ENCODE measurements at places on chromosomes 7 and 10.
A peak's percentile ranks its signal among the peaks of the same experiment; 100 is the strongest.

DNA sequence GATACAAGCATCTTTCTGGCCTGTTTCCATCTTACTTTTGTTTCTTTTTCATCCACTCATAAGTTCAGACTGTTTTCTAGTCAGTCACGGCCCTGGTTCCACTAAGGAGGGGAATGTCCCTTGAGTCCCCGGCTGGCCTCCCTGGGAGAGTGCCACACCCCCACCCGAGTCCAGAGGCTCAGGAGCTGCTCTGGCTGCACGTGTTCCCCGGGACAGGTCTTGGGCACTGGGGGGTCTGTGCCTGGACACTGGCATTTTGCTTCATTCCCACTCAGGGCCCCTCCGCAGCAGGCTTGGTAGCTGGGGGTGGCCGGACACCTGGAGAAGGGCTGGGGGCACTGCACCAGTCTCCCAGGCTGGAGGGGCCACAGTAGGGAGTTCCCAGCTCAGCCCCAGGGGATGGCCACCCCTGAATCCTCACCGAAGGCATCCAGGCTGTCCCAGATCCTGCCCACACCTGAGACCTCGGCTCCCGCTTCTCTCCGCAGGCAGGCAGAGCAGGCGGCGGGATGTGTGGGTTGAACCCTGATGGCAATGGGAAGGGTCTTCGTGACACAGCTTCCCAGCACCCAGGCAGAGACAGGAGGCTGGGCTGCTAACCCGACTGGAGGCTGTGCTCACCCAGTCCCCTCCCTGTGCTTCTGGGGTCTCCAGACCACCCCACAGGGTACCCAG lies 92.3 kb downstream of the BMS1 start:
- DNase-seq: no peak

DNA sequence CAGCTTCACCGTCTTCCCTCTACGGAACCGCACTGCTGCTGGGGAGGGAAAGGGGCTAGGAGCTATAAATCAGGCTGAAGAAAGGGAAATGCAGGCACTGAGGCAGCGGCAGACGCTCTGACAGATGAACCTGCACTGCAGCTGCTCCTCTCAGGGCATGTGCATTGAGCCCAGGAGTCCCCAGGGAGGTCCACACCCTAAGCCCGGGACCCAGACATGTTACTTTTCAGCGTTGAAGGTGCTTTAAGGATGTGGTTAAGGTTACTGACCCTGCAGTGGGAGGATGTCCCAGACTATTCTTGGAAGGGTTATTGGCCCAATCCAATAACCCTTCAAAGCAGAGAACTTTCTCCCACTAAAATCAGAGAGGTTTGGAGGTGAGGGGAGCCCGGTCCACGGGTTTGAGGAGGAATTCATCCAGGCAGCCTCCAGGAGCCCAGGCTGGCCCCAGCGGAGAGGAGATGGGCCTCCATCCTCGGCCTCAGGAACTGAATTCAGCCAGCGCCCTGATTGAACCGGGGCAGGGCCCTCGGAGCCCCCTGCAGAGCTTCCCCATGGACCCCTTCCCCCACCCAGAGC lies 75.4 kb downstream of the ADARB2 start:
- DNase-seq: no peak

DNA sequence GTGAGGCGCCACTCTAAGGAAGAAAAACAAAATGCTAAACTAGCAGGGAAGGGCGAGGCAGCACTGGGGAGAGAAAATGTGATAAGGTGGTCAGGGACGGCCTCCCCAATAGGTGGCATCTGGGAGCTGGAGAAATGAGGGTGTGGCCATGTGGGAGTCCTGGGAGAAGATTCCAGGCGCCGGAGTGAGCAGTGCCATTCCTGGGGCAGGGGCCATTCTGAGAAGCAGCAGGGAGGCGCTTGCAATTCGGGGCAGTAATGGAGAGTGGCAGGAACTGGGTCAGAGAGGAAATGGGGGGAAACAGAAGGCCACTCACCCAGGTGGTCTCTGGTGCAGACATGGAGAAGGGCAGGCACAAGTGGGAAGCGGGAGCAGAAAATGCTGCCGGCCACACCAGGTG lies 61.8 kb upstream of the LRRC18 start:
- no peak for DNase-seq

DNA sequence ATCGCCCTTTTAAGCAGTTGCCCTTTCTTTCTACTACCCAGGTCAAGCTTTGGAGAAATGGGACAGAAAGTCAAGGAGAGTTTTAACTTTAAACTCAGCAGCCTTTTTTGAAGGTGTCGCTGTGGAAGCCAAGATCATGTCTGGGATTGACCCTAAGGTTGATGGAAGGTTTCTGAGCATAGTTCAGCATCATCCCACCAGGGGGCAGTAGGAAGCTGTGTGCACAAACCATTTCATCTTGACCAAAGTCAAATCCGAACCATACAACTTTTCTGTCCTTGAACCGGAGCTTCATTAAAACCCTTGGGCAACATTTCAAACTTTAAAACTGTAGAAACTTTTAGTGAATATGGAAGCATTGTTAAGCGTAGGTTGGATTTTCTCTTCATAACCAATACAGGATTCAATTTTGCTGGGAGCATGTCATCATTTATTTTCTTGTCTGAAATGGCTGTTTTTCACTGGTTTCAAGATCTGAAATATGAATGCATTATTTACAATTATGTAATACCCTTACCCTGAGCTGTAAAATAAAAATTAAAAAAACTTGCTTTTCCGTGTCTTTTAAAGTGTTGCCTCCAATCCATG lies 214.4 kb upstream of the KIAA1217 start:
- DNase-seq: peak; percentile 3

GRCh38 chr7:143458263-143458662 lies 15.0 kb downstream of the TAS2R60 start:
- no peak for DNase-seq

GRCh38 chr10:112126901-112127300 lies 56.7 kb downstream of the GPAM start:
- no peak for DNase-seq

DNA sequence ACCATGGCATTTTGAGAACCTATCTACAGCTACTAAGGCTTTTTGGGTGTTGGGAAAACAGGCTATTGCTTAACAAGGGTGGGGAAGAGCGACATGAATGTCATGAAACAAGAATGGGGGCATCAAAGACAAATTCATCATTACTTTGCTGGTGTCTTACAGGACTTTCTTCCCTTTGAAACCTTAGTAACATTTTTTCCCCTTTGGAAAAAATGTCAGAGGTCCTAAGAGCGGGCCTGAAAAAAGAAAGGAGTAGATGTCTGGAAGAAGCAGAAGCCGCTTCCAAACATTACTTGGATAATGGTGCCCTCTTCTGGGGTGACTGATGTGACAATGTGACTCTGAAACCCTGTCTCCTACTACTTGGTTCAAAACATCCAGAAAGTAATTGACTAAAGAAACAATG lies 3.8 kb upstream of the DDX50 start:
- peak; percentile 12 for DNase-seq

GRCh38 chr10:89242345-89242684 lies 9.3 kb downstream of the LIPA start:
- no peak for DNase-seq

- no peak for DNase-seq
Observed at GRCh38 chr7:2710286-2710655, 22.3 kb downstream of the AMZ1 start.

DNA sequence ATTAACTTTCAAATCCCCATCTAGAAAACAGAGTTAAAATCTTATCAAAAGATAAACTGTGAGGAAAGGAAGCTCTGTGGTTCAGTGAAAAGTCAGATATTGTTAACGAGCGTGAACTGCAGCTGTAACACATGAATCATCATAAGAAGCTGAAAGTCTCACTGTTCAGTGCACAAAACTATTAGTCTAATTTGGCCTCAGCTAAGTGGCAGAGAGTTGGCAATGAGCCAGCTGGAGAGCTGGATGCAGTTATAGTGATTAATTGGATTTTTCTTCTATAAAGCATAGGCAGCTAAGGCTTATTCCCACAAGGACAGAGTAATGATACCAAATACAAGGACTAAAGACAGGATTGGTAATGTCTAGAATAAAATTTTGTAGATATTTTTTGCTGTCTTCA lies 101.1 kb upstream of the ABCB5 start:
- no peak for DNase-seq

DNA sequence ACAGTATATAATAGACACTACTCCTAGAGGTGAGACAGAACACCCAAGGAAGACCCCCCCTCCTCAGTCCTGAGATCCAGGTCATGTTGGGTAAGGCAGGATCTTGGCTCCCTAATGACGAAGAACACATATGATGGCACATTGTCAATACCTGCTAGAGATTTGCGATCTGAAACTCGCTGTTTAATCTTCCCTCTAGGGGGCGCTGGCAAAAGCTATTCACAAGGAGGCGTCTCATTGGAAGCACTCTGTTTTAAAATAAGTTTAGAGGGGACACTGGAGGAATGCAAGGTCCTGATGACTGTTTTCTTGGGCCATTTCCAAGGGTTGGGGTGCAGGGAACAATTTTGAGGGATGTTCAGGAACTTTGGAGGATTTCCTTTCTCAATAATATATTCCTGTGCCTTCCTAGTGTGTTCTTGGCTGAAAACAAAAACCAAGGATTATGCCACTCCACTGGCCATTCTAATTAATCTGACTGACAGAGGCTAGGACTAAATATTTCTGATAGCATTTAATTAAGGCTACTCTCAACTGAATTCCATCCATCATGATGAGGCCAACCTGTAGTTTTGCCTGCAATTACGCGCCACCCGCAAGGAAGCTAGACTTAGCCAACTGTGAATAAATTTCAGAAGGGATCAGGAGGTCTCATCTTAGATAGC lies 1013.8 kb upstream of the MBL2 start:
- DNase-seq: no peak

- DNase-seq: no peak
Observed at GRCh38 chr7:93062599-93062998, 55.2 kb downstream of the SAMD9 start.

GRCh38 chr10:1788401-1788800 lies 51.1 kb upstream of the ADARB2 start:
- DNase-seq: no peak

DNA sequence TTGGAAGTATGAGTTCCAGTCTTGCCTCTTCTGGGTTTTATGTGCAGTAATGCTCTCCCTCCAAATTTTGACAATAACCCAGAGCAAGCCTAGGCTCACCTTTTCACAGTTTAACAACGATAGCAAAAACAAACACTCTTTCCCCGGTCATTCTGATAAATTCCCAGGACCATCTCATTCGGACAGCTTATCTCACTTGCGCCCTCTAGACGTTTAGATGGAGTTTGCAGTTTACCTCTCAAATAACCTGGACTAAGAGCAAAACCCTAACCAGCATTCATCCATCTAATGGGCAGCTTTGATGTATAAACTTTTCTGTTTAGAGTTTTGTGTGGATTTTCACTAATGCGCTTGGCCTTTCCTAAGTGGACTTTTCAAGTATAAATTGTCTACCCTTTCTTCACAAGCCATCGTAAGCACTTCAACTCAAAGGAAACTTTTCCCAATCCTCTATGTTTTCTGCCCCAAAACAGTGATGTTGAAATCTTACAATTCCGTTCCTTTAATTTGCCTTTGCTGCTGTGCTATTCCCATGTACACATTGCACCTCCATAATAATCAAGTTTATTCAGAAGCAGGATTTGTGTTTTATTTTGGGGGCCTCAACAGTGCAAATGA lies 114.9 kb downstream of the HDAC9 start:
- no peak for DNase-seq

- no peak for DNase-seq
Observed at GRCh38 chr7:54995610-54996363, 23.0 kb upstream of the EGFR start.

- no peak for DNase-seq
Observed at GRCh38 chr7:4159761-4160554, 522.1 kb upstream of the FOXK1 start.

- no peak for DNase-seq
Observed at GRCh38 chr10:89073719-89074118, 83.1 kb downstream of the FAS start.

DNA sequence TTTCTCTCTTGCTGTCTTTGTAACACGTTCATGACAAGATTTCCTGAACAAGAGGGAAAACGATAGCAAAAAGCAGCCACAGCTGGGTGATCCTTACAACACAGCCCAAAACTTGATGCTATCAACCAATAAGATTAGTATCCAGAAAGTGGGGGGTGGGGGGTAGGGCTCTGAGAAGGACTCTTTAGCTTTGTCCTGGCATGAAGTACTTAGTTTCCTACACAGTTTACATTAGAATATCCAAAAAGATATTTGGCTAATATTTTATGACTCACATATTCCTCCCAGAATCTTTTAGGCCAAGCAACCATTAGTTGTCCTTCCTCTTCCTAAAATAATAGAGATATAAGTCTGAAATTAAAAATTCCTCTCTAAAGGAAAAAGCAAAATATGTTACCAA lies 22.9 kb upstream of the LRRC17 start:
- DNase-seq: no peak

- DNase-seq: no peak
Observed at GRCh38 chr10:43852149-43852548, 203.5 kb upstream of the ZNF32 start.

GRCh38 chr7:734808-735207 lies 7.7 kb upstream of the PRKAR1B start:
- DNase-seq: no peak

- no peak for DNase-seq
Observed at GRCh38 chr10:792083-792791, 102.8 kb upstream of the DIP2C start.

DNA sequence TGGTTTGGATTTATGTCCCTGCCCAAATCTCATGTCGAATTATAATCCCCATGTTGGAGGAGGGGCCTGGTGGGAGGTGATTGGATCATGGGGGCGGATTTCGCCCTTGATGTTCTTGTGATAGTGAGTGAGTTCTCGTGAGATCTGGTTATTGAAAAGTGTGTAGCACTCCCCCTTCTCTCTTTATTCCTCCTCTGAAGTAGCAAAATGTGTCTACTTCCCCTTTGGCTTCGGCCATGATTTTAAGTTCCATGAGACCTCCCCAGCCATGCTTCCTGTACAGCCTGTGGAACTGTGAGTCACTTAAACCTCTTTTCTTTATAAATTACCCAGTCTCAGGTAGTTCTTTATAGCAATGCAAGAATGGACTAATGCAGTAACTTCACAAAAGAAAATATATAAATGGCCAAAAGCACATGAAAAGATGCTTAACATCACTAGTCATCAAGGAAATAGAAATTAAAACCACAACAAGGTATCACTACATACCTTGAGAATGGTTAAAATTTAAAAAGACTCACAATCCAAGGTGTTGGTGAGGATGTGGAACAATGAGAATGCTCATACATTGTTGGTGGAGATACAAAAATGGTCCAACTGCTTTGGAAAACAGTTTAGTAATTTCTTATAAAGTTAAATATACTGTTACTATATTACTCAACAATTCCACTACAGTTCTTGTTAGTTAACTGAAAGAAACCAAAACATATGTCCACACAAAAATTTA lies 218.7 kb downstream of the SNX10 start:
- no peak for DNase-seq
